ENCODE measurements at places on chromosomes 7 and 10.

DNA sequence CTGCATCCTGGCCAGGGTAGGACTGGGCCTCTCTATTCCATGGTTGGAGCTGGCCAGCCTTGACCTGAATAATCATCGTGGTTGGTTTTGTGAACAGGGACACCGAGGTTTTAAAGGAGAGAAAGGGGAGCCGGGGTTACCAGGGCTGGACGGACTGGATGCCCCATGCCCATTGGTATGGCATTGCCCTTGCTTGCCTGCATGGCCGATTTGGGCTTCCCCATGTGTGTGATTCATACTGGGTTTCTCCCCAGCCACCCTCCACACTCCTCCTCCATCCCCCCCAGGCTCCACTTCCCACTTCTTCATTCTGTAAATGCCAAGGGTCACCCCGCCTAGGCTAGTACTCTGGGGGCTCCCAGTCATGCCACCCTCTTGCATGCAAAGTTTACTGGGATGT, 98.8 kb upstream of the MACROH2A2 start:
- no peak for DNase-seq

DNA sequence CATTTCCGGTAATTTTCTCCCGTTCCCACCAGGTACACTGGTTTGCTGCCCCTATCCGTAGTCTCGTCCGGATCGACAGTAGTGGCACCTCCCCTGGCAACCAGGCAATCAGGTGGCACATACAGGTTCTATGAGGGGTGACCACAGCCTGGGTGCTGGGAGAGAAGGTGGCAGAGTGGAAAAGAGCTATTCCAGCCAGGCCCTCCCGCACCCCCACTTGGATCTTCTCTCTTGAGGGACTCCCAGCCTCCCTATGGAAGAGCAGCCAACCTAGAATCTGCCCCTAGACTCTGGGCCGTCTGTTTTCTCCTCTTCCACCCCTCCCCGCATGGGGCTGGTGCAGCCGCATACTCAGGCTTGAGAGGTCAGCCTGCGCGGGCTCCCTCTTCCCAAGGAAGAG, 58.6 kb downstream of the GPR26 start:
- no peak for DNase-seq

DNA sequence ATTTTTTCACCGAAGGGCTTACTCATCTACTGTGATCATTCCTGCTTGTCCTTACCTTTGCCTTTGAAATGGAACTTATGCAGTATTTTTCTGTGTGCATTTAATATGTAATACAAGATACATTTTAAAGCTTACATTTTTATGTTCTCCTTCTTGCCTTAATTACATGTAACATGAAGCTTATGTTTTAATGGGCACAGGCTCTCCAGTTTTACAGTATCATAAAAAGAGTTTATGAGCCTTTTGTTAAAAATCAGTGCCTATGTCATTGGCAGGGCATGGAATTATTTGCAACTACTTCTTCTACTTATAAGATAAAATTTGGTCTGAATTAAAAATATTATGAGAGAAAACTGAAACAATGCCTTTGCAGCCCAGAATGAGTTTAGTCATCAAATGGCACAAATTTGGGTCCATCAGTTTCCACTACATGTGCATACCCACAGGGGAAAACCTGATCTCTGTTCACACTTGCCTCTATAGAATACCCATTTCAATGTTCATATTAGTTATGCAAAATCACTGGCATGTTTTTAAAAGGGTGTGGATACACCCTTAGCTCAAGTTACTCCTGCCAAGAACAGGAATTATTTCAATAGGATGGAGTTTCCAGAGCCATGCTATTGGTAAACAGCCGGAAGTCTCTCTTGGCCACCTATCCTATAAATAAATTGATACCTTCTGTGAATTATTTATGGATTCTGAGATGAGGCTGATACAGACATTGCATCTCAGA, 27.9 kb upstream of the WNT16 start:
- DNase-seq = no peak

DNA sequence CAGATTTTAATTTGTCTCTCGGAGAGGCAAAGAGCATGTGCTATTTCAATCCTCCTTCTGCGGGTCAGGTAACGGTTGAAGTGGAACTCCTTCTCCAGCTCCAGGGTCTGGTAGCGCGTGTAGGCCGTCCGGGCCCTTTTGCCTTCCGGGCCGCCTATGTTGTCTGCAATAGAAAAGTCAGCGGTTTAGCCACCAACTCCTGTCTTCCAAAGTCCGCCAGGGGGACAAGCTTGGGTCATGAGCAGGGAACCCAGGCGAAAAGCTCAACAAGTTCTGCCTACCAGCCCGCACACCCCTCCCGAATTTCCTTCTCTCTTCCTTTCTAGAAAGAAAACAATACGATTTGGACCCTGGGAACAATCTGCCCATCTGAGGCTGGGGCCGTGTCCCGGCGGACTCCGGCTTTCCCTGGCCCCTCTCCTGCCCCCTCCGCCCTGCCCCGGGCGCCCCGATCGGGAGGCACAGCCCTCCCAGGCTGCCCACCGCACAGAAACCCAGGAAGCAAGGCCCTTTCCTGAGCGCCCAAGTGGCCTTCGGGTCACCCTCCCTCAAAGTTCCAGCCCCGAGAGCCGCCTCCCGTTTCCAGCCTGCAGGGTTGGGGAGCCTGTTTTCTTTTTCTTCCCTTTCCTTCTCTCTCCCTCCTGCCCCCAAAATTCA, 1.4 kb downstream of the HOXA5 start:
- no peak for DNase-seq

GRCh38 chr10:78450807-78451485, 417.3 kb downstream of the RPS24 start:
- DNase-seq = no peak

DNA sequence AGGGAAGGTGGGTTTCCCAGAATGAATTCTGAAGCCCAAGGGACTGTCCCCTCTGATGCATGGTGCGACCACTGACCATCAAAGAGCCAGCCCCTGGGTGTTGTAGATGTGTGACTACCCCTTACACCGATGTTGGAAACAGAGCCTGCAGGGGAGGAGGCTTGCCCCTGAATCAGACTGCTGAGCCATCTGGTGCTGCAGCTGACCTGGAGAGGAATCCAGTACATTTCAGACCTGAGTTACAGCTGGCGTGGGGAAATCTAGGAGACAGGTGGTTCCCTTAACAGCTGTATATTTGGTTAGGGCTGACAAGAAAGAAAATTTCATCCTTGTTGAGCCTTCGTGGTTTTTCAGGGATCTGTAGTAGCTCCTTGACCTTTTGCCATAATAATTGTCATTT, 195.5 kb downstream of the CELF2 start:
- no peak for DNase-seq

DNA sequence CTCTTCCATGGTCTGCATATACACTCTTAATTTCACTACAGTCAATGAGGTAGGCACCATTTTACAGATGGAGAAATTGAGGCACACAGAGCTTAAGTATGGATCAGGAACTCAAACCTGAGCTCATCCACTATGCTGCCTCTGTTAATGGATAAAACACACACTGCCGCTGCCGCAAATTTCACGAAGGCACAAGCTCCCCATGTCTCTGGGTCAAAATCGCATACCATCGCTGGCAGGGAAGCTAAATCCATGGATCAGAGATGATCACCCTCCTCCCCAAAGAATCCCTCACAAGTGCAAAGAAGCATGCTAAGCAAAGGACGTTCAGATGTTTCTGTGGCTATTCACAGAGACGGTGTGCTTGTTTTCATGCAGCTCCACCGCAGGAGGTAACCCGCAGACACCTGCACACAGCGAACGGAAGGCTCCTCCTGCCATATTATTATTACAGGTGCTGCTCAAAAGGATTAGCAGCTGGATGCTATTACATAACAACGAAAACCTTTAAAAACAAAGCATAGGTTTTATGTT, 109.3 kb downstream of the UBE2H start:
- no peak for DNase-seq

GRCh38 chr7:132207211-132207610, 369.1 kb downstream of the PLXNA4 start:
- no peak for DNase-seq

DNA sequence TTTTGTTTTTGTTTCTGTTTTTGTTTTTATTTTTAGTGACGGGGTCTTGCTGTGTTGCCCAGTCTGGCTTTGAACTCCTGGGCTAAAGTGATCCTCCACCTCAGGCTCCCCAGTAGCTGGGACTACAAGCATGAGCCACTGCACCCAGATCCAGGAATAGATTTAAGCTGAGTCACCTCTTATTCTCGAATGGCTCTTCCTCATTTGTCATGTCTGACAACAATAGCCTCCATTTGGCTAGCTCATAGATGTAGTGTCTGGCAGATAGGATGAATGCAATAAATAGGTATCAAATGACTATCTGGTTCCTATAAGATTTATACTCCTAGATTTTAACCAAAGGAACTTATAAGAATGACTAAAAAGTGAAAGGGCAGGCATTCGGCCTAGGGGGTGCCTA, 172.9 kb downstream of the TMEM26 start:
- no peak for DNase-seq

GRCh38 chr7:64643566-64643965, 22.4 kb upstream of the ZNF107 start:
- no peak for DNase-seq

GRCh38 chr7:134553976-134554375, 5.1 kb downstream of the AKR1B15 start:
- DNase-seq = no peak

DNA sequence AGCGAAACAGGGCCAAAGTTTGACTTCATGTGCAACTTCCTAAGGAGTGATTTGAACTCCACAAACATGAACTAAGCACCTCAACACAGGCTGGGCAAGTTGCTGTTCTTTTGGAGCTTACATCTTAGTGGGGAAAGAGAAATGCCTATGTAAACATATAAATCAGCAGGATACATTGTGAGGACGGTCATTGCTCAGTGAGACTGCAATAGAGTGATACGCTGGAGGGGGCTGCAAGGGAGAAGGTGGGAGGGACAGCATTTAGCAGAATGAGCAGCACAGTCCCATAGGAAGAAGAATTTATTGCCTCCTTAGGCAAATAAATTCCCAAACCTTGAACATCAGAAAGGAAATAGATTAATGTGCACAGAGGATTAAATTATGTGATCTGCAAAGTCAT, 90.0 kb downstream of the EGFR start:
- DNase-seq = no peak

DNA sequence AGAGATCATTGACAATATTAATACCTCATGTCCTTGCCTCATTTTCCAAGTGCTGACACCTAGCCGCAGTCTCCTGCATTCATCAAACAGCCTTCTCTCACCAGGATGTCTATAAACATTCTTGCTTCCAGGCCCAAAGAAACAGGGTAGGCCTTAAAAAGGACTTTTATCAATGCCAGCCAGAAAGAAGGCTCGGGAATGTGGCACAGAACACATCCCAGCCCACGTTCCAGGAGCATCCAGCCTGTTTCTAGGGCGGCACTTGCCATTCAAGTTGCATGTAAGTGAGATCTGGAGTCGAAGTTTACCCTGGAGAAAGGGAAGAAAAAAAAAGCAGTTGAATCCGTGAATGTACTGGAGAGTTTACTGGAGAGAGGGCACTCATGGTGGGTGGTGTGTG, 1083.1 kb downstream of the KCNMA1 start:
- DNase-seq = no peak

GRCh38 chr7:108136191-108136688, 6.1 kb upstream of the LAMB4 start:
- DNase-seq = no peak

- no peak for DNase-seq
Observed at GRCh38 chr7:98034081-98035035, 44.4 kb upstream of the OCM2 start.

DNA sequence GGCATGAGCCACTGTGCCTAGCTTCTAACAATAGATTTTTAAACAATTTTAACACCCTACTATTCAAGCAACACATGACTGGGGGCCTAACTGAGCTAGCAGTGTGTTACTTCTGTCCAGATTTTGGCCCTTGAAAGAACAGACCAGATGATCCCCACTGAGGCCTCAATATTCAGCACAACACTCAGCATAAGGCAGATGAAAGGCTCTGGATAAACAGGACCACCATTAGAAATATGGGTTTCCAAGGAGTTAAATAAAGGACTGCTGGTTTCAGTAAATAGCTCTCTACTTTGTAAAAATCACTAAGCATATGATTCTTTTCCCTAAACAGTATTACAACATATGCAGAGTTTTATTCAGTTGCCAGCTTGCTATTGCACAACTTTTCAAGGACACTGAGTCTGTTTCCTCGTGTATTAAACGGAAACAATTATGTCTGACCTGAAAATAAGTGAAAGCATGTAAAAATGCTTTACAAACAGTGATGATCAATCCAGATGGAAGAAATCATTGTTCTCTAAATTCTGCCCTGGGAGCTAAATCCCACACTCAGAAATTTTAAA, 23.8 kb upstream of the FZD1 start:
- DNase-seq = no peak

DNA sequence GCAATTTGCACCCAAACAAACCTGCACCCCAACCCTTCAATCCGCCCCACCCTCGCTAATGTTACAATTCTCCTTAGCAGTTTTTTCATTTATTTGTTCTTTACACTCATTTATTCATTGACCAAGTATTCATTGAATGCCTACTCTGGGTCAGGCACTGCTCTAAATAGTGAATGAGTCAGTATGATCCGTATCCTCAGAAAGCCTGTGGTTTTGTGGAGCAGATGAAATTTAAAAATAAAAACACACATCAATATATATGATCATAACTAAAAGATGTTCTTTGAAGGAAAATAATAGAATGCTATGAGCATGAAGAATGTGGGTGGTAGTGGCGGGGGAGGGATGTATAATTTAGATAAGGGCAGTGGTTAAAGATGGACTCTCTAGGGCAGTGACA, 13.3 kb downstream of the IFIT5 start:
- no peak for DNase-seq

- no peak for DNase-seq
Observed at GRCh38 chr7:33757563-33758165, 147.7 kb upstream of the BMPER start.

GRCh38 chr7:150368096-150368883, at the start of gene REPIN1:
TSS of gene REPIN1 (plus strand) at chr7:150368822. CDS start at chr7:150369712, 890 bp downstream.
- DNase-seq = peak; percentile 66

- no peak for DNase-seq
Observed at GRCh38 chr10:13614530-13615332, 28.0 kb downstream of the PRPF18 start.

DNA sequence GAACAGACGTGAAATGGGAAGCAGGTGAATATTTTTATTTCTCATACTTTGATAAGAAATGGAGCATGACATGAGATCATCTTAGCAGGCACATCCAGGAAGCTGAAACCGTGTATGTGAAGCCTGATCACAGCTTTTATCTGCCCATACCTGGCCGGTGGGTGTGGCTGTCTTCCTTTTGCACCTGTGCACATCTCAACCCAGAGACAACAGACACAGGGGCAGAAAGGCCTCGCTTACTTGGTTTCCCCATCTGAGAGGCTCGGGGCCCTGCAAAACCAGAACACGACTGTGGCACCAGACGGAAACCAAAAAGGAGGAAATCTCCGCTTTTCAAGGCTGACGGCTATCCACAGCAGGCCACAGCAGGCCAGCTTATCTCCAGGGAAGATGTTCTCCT, 116.4 kb downstream of the TCERG1L start:
- DNase-seq = no peak
